ENCODE measurements at places on chromosomes 11 and 22. TPM values are rescaled to one million over a fixed set of nuclear protein-coding genes. Genes with fewer than 3 reads are reported as not detected.

Gene SMIM38
- total RNA-seq: 0.18 TPM

Gene TAGLN
- total RNA-seq: 2.6 TPM

Gene CCDC188
- total RNA-seq: not detected

DNA sequence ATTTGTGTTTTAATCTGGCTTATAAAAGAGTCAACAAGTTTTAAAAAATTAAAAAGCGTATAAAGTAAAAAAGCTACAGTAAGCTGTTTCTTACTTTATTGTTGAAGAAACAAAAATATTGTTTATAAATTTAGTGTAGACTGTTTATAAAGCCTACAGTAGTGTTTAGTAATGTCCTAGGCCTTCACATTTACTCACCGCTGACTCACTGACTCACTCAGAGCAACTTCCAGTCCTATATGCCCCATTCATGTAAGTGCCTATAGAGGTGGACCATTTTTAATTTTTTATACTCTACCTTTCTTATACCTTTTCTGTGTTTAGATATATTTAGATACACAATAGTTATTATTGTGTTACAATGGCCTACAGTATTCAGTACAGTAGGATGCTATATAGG lies 12.2 kb downstream of the MPPED2 start:
- no peaks in the 10 kb centered on the region for H3K27me3 ChIP-seq
- no peak overlapping the region for H3K27ac ChIP-seq
- H3K36me3 ChIP-seq: no peaks in the 10 kb centered on the region
- H3K4me3 ChIP-seq: no peak overlapping the region

GRCh38 chr11:17280494-17281127 lies 4.1 kb downstream of the NUCB2 start:
- DNase-seq: no peak
- H3K4me3 ChIP-seq: peak overlapping the region; percentile 62
- H3K4me1 ChIP-seq: peaks cover 54% of the 10 kb centered on the region
- H3K36me3 ChIP-seq: peaks cover 44% of the 10 kb centered on the region
- peak overlapping the region; percentile 67 for H3K27ac ChIP-seq

- no peaks in the 10 kb centered on the region for H3K4me1 ChIP-seq
- DNase-seq: no peak
- no peak overlapping the region for H3K27ac ChIP-seq
- H3K27me3 ChIP-seq: no peaks in the 10 kb centered on the region
- H3K36me3 ChIP-seq: no peaks in the 10 kb centered on the region
Measured at GRCh38 chr11:36974771-36975170, 376.7 kb upstream of the RAG2 start.

GRCh38 chr22:43267981-43268660 lies 75.1 kb downstream of the SCUBE1 start:
- no peak for DNase-seq
- H3K4me1 ChIP-seq: peaks cover 30% of the 10 kb centered on the region
- peaks cover 6% of the 10 kb centered on the region for H3K27me3 ChIP-seq
- H3K36me3 ChIP-seq: no peaks in the 10 kb centered on the region
- H3K4me3 ChIP-seq: no peak overlapping the region

- no peak overlapping the region for H3K4me3 ChIP-seq
- DNase-seq: no peak
- no peaks in the 10 kb centered on the region for H3K36me3 ChIP-seq
- no peak overlapping the region for H3K27ac ChIP-seq
- peaks cover 10% of the 10 kb centered on the region for H3K4me1 ChIP-seq
Measured at GRCh38 chr11:45343444-45343843, 57.3 kb upstream of the SYT13 start.
